ENCODE measurements at places on chromosomes 12 and 14.

DNA sequence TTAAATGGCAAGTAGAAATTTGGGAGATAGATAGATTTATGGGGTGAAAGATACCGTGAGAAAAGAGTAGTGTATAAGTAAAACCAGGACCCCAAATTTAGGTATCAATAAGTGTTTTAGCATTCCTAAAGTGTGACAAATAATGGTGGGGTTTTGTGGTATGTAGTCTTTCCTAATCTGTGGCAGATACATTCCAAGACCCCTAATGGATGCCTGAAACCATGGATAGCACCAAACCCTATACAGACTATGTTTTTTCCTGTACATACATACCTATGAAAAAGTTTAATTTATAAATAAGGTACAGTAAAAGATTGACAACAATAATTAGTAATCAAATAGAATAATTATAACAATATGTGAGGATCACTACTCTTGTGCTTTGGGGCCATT is 14.4 kb upstream of the TCP11L2 start:
- no peak for DNase-seq

DNA sequence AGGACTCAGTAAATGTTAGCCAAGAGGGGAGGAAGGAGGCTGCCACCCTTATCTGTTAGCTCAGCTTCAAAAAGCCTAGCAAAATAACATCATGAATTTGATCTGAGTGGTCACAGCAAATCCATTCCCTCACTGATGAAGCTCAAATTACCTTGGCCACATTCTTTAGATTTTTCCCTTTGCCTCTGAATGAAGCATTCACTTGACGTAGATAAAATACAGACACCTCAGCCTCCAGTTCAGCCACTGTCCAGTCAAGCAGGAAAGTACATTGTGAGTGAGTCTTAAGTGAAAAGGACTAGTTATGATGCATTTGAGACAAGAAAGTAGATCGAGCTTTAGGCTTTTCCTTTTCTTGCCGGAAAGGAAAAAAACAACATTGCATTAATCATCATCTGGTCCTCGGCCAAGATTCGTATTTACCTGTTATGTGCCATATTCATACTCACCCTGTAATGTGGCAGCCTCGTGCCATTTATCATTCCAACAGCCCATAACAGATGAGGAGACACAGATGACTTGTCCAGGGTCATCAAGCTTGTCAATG is 146.5 kb downstream of the ETV6 start:
- no peak for DNase-seq

DNA sequence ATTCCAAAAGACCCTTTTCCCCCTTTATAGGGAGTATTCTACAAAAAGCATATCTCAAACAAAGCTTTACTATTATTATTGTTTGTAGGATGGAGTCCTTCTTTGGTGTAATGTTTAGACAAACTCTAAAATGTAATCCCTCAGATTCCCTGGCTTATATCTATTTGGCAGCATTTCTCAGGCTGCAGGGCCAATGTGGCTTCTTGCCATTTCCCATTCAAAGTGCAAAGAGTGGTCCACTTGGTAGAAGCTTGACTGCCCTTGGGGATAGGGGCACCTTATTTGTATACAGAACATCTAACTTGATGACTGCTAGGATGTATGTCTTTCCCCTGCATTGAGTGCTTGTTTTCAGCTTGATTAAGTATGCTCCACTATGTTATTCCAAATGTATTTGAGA is 242.7 kb downstream of the PRKD1 start:
- DNase-seq: no peak

DNA sequence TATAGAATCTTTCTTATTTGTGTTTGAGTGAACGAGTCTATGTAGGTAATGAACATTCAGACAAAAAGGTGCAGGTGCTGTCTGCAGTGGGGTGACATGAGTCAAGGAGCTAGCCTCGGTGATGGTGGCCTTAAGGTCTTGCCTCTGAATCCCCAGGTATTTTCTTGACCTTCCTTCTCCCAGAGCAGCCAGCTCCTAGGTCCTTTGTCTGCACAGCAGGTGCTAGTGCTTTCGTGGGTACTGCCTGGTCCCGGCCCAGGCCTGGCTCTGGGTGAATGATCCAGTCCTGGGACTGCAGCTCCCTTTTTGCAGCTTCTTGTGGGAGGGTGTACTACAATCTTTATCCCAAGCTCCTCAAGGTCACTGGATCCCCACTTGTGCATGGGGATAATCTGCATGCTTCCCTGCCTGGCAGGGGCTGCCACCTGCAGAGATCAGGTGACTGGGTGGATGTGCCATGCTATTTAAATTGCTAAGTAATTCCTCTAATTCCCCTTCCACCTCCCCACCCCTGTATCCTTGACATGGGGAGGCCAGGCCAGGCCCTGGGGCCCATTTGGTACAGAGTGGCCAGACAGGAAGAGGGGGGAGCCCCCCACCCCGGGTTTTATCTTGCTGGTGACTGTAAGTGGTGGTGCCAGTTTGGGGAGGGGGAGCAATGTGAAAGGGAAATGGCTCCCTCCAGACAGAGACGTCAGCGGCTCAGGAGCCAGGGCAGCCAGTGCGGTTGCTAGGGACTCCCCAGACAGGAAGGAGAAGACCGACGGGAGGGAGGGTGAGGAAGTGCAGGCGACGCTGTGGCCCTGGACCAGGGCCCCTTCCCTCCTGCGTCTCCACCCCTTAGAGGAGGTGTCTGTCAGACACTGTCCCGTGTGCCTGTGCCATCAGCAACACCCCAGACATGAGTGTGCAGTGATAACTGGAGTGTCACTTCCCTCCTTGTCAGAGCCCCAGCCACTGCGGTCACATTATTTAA is 6.7 kb downstream of the VASH1 start:
- no peak for DNase-seq

DNA sequence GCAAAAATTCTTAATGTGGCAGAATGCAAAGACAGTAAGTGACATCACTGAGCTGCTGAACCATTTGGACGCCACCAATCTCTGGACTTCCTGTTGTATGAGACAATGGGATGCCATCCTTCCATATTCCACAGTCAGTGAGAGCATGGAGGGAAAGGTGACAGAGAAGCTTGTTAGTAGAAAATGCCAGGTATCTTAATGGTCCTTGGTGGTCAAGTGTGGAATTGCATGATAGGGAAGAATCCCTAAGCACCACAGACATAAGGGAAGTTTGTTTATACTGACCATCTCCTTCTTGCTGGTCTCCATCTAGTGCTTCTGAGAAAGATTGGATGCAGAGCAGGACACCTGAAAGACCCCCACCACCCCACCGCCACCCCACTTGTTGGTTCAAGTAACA is 1410.0 kb upstream of the TMEM132C start:
- no peak for DNase-seq

DNA sequence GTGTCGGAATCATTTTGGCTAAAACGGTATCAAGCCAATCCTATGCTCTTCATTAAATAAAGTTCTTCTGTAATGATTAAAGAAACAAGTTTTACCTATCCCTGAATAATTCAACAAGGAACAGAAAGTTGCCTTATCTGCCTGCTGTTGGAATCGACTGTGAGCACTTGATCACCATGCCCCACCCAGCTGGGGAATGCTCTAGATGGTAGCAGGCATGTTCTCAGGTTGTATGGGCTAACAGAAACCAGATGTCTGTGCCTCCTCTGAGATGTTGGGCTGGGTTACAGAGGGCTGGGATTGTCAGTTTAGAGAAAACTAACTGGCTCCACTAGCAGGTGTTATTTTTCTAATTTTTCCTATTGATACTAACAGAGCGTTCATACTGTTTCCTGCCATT is 28.9 kb downstream of the RTRAF start:
- no peak for DNase-seq

- DNase-seq: no peak
Measured at GRCh38 chr14:61196792-61197191, 84.3 kb downstream of the TMEM30B start.

GRCh38 chr14:67763158-67763822 is 53.1 kb downstream of the ZFYVE26 start:
- no peak for DNase-seq

GRCh38 chr12:125890366-125890905 is 825.2 kb downstream of the AACS start:
- no peak for DNase-seq

GRCh38 chr12:113845900-113846674 is 120.0 kb downstream of the RBM19 start:
- DNase-seq: no peak

DNA sequence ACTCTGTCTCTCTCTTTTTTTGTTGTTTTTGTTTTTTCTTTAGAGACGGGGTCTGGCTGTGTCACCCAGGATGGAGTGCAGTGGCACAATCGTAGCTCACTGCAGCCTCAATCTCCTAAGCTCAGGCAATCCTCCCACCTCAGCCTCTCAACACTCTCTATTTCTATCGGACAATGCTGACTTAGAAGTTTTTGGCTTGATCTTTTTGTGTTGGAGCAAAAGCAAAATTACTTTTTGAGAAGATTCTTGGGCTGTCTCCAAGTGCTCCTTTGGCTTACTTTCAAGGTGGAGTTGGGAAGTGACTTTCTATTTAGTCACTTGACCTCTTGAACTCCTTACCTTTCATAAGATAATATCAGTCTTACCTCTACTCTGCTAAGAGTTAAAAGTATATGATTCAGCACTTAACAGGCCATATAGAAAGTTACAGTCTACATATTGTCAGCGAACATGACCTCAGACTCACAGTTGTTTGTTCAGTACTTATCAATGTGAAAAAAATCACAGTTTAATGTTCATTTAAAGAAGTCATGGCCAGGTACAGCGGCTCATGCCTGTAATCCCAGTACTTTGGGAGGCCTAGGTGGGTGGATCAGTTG is 15.4 kb upstream of the MIA2 start:
- DNase-seq: no peak

GRCh38 chr12:97308576-97309198 is 153.9 kb upstream of the RMST start:
- DNase-seq: no peak

All from iPS DF 6.9 (cell line).